ENCODE measurements at places on chromosomes 6 and 20.
A peak's percentile ranks its signal among the peaks of the same experiment; 100 is the strongest.

GRCh38 chr6:139380611-139381010, 6.2 kb upstream of the CITED2 start:
- DNase-seq: no peak

- no peak for DNase-seq
Observed at GRCh38 chr6:4282926-4283325, 147.6 kb upstream of the ECI2 start.

- no peak for DNase-seq
Observed at GRCh38 chr6:46849361-46849690, 56.1 kb downstream of the MEP1A start.

DNA sequence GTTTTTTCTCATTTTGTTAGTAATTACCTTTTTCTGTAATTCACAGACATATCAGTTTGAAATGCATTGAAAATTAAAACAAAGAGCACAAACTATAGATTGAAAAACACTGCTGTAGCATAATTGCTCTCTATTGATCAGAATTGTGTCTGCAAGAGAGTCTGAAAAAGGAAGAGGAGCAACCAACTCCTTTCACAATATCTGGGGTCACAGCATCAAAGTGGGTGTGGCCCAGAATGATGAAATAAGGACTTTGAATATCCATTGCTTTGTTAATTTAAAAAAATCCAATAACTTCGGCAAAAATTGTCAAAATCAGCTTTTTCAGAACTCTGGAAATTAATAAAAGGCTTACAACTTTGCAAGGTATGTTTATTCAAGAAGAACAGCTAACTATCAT, 99.2 kb downstream of the MYLK4 start:
- DNase-seq: no peak

- no peak for DNase-seq
Observed at GRCh38 chr6:109465772-109466171, 10.2 kb upstream of the MICAL1 start.

DNA sequence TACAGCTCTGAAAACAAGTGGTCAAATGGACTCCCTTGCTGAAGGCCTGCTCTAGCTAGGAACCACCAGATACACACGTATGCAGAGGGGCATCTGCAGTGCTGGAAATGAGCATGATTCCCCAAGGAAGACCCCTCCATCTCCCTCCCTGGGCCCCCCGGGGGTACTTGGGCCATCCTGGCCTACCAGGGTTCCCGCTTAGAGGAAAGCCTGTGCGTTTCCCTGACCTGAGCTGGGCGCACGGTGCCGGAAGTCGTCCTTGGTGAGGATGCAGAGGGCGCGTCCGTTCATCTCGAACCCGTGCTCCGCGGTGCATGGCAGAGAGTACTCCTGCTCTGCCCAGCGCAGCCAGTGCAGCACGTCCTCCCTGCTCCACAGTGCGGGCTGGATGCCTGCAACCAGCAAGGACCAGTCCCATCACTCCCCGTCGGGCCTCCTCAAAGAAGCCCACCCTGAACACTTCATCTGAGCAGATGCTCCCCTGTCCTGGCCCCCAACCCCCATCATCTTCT, 11.8 kb downstream of the ETV7 start:
- DNase-seq: no peak

- DNase-seq: no peak
Observed at GRCh38 chr20:4157516-4157915, 142.2 kb upstream of the RNF24 start.

- DNase-seq: no peak
Observed at GRCh38 chr6:122701666-122702065, 77.8 kb upstream of the FABP7 start.

- no peak for DNase-seq
Observed at GRCh38 chr6:77089776-77090175, 373.5 kb downstream of the HTR1B start.

DNA sequence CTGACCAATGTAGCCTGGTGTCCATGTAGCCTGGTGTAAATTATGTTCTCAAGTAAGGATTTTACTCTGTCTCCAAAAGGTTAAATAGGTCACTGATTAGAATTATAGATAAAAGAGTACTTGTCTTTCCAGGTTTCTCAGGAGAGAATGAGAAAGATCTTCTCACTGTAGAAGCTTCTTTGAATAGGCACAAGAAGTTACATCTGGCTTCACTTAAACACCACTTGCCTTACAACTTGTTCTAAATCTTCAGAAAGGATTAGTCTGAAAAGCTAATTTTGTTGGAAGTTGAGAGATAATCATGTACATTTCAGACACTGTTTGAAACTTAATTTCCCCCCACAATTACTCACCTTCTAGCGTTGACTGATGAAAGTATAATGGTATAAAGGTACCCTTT, 275.3 kb downstream of the FARS2 start:
- DNase-seq: no peak

- DNase-seq: no peak
Observed at GRCh38 chr20:1010659-1011058, 8.5 kb upstream of the RSPO4 start.

DNA sequence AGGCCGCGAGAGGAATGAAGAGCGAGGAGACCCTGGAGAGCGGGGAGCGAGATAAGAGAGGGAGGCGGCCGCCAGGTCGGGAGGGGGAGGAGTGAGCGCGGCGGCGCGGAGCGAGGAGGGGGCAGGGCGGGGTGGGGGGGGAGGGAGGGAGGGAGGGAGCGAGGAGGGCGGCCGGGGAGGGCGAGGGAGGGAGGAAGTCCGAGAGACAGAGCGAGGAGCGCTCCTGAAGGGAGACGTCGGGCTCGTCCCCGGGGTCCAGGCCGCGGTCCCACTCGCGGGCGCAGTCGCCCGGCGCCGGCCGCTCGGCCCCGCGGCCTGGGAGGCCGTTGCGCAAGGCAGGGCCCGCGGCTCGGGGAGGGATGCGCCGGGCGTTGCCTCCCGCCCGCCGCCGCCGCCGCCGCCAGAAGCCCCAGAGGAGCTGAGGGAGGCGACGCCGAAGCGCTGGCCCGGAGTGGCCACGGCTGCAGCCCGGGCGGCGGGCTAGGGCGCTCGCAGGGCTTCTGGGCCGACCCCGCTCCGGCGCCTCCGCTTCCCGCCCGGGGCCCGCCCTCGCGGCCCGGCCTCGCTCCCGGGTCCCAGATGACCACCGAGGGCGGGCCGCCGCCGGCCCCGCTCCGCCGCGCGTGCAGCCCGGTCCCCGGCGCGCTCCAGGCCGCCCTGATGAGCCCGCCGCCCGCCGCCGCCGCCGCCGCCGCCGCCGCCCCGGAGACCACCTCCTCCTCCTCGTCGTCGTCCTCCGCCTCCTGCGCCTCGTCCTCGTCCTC, at the start of gene FOXF2:
FOXF2 (plus strand) TSS at position 208 of the 764 bp plus-strand sequence; CDS start at position 580, 372 bp downstream.
- DNase-seq: no peak

DNA sequence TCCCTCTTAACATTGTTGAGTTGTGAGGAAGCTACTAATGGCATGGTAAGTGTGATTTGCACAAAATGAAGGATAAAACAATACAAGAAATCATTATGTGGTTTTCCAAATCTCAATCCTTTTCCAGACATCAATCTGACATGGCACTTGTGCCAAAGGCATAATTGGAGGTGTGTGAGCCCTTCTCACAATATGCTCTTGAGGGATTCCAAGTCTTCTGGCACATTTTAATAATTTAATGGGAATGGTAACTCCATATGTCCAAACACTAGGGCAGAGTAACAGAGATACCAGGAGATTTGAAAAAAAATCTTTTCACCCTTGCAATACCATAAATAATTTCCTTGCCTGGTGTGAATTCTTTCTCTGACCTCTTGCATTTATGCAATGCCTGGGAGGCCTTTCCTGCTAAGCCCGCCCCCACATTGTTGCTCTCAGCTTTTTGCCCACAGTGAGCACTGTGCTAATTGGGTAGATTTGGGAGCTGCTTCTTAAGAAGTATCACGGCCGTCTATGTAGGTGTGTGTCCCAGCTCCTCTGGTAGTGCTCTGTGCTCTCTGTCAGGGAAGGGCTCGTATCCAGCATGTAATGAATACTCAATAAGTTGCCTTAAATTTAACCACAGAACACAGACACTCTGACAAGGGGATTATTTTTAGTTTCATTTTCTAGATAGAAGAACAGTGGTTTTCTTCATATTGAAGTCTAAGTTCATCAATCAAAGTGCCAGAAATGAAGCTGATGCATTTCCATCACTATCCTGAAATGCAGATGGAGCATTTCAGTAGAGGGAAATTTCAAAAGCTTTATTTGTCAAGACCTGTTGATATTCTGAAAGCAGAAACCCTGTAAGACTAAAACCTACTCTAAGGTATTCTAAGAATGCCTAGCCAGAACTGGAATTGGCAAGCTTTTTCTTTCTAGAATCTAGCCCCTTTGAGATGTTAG, 54.4 kb upstream of the CEP85L start:
- DNase-seq: no peak

GRCh38 chr6:38149531-38149930, 330.0 kb downstream of the ZFAND3 start:
- no peak for DNase-seq

GRCh38 chr6:144481527-144481926, 196.4 kb downstream of the UTRN start:
- no peak for DNase-seq

GRCh38 chr20:31570735-31571617, 34.1 kb upstream of the ID1 start:
- no peak for DNase-seq

- DNase-seq: no peak
Observed at GRCh38 chr6:18412068-18412467, 24.9 kb downstream of the RNF144B start.

GRCh38 chr6:16486661-16487060, 248.3 kb downstream of the GMPR start:
- peak; percentile 51 for DNase-seq

GRCh38 chr6:108133594-108134179, 32.1 kb upstream of the NR2E1 start:
- DNase-seq: no peak

DNA sequence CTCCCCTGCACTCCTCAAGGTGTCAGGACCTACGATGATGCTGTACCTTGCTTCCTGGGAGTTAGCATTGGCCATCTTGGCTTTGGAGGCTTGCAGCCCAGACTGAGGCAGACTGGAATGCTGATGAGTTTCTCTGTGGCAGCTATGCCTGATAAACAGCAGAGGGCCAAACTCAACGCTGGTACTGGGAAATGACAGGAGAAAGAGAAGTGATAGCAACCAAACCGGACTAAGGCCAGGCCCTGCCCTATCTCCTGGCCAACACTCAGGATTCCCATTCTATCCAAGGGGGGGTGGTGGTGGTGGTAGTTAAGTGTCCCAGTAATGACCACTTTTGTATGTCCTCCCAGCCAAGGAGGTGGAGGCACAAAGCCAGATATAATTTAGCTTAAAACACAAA, 90.0 kb upstream of the DTNBP1 start:
- no peak for DNase-seq

- DNase-seq: no peak
Observed at GRCh38 chr6:107646176-107646575, 156.3 kb downstream of the SOBP start.

GRCh38 chr6:10690651-10691445, 3.6 kb downstream of the C6orf52 start:
- no peak for DNase-seq

DNA sequence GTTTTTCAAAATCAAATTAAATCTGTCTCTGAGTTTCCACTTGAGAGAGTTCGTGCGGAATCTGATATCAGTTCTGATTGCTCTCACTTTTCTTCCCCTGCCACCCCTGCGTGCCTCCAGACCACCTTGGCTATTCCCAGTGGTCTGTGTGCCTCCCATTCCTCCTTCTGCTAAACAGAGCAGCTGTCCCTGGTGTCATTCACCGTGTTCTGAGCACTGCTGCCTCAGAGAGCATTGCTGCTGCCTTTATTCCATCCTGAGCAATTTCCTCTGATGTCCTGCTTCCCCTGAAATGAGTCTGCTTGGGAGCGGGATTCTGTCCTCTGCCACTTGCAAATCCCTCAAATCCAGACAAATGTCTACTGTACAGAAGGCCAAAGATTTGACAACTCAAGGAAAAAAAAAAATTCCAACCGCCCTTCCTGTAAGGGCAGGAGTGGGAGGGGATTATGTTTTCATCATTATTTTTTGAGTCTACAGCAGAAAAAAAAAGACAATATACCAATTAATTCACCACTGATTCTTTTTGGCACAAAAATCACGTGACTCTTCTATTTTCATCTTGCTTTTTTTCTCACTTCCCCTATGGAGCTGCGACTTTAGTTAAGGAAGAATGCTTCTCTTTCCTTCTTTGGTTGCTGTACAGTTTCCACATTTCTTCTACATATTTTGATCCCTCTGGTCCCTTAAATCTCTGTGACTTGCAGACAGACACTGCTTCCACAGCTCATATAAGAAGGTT, 833.0 kb downstream of the EPHA7 start:
- DNase-seq: no peak

DNA sequence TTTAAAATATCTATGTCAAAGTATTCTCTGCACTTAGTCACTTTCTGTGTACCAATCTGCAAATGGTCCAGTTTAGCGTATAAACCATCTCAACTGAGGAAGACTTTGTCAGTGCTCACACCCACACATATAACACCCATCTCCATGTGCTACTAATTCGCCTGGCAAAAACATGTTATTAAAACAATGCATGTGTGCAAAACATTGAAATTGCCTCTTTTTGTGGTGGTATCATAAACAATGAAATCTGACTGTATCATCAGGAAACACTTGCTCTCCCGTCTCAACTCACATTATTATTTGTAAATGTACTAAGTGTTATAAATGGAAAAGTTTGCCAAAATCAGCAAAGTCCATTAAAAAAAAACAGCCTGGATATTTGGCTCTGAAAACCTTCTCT, 105.9 kb upstream of the FOXC1 start:
- no peak for DNase-seq

GRCh38 chr6:125489579-125490285, 188.0 kb upstream of the HDDC2 start:
- no peak for DNase-seq

DNA sequence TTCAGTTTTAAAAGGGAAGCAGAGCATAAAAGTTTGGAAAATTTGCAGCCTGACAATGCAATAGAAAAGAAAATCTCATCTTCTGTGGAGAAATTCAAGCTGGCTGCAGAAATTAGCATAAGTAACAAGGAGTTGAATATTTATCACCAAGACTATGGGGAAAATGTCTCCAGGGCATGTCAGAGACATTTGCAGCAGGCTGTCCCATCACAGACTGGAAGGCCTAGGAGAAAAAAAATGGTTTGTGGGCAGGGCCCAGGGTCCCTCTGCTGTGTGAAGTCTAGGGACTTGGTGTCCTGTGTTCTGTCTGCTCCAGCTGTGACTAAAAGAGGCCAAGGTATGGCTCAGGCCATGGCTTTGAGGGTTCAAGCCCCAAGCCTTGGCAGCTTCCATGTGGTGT, 8.1 kb upstream of the LAMA2 start:
- DNase-seq: no peak
